ENCODE measurements at places on chromosomes 2 and 18.

DNA sequence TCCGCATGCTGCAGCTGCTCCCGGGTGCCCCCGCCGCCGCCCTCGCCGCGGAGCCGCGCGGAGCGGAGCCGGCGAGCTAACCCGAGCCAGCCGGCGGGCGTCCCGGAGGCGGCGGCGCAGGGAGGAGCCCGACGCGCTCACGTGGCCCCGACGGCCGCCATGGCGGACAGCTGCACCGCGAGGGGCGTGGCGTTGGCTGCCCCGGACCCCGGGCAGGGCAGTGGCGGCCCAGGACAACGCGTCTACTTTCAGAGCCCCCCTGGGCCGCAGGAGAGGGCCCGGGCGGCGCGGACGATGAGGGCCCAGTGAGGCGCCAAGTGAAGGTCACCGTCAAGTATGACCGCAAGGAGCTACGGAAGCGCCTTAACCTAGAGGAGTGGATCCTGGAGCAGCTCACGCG lies 30.0 kb upstream of the CCNYL1 start:
- DNase-seq: no peak

DNA sequence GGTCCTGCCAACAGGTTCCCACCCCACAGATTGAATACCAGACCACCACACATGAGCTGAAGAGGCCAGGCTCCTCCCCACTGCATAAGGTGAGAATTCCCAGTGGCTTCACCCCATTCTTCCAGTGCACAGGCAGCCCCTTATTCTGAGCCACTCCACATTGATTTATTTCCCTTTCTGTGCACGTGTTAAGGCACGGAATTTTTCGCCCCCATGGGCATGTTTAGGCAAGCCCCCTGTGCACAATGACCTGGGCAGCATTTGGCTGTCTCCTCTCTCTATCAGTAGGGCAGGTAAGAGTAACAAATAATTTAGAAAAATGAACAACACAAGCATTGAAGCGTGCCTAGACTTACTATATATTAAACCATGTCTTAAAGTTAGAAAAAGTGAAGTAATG lies 15.2 kb upstream of the CHAC2 start:
- DNase-seq: no peak

- no peak for DNase-seq
Observed at GRCh38 chr2:30626397-30626796, 179.4 kb downstream of the LCLAT1 start.

DNA sequence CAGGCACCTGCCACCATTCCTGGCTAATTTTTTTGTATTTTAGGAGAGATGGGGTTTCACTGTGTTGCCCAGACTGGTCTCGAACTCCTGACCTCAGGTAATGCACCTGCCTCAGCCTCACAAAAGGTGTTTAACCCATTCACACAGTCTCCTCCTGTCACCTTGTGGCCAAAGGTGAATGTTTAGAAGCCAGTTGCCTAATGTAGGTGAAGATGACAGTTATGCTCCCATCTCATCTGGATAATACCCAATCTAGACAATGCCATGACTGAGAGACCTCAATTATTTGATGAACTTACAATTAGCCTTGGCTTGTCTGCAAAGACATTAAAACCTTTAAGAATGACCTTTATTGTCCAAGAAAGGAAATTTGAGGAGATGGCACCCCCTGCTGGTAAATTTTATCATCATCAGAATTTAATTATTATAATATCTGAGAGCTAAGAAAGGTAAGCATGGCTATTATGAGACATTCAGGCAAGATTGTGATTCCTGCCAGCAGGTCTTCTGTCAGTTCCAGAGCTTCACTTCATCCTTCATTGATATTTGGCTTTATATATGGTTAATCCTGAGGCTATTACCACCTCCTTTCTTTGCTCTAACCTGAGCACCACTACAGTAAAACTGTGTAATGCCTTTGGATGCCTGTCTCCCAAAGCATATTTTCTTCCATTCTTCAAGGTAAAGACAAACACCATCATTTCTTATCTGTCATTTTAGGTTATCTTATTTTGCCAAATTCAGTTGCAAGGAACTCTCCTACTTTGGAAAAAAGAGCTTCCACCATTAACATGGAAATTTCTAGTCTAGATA lies 117.6 kb downstream of the FAM124B start:
- DNase-seq: no peak

GRCh38 chr2:235623111-235623510 lies 129.3 kb downstream of the AGAP1 start:
- DNase-seq: no peak

- no peak for DNase-seq
Observed at GRCh38 chr2:165376571-165376975, 92.9 kb upstream of the CSRNP3 start.

GRCh38 chr2:227891673-227892072 lies 20.2 kb downstream of the DAW1 start:
- DNase-seq: no peak

DNA sequence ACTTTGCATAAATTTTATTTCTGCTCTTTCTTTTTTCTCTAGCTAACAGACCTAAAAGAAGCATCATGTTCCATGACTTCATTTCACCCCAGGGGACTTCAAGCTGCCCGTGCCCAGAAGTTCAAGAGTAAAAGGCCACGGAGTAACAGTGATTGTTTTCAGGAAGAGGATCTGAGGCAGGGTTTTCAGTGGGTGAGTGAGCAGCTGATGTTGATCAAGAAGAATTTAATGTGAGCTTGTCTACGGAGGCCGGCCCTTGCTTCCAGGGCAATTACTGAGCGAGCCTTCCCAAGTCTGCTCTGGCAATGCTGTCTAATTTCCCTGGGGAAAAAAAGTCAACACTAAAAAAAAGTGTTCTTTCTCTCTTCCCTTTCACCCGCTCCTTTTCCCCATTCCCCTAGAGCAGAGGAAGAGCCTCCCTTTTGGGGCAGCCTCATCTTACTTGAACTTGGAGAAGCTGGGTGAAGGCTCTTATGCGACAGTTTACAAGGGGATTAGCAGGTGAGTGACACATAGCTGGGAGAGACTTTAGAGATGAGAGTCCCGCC lies 1.2 kb downstream of the CDK15 start:
- no peak for DNase-seq

- DNase-seq: no peak
Observed at GRCh38 chr18:50057009-50057408, 137.9 kb downstream of the MYO5B start.

- DNase-seq: no peak
Observed at GRCh38 chr18:23722646-23723045, 33.4 kb downstream of the LAMA3 start.

- DNase-seq: peak; percentile 62
Observed at GRCh38 chr2:98569197-98569793, 39.0 kb downstream of the COA5 start.

Measured in stimulated activated CD8-positive, alpha-beta memory T cell treated with anti-CD3 and anti-CD28 coated beads, Interleukin-15, amount 100 ng/mL, for 1 hour (primary cell).